ENCODE measurements at places on chromosomes 13 and 19.

- no peak for DNase-seq
Observed at GRCh38 chr13:107882708-107883560, 332.4 kb downstream of the LIG4 start.

- DNase-seq, result no peak
Observed at GRCh38 chr19:52987221-52987620, 24.5 kb upstream of the ZNF816 start.

DNA sequence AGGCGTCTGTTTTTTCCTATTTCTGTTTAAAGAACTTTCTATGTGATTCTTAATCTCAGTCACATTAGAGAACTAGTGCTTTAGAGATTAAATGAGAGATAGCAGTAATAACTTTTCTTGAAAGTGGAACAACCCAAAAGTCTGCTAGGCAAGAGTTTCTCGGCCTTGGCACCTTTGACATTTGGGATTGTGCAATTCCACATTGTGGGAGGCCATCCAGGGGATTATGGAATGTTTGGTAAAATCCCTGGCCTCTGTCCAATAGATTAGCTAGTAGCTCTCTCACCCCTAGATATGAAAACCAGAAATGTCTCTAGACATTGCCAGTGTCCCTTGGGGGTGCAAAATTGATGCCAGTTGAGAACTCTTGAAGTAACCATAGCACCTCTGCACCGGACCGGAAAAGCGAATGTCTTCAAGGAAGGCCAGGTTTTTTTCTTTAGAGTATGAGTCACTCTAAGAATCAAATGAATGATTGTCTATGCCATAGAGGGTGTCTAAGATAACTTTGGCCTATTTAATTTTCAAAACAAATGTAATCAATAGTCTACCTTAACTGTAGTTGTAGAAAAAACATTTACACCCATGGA, 45.0 kb upstream of the IL17D start:
- DNase-seq, result no peak

- peak; percentile 25 for DNase-seq
Observed at GRCh38 chr13:30806784-30807183, 71.4 kb downstream of the ALOX5AP start.

DNA sequence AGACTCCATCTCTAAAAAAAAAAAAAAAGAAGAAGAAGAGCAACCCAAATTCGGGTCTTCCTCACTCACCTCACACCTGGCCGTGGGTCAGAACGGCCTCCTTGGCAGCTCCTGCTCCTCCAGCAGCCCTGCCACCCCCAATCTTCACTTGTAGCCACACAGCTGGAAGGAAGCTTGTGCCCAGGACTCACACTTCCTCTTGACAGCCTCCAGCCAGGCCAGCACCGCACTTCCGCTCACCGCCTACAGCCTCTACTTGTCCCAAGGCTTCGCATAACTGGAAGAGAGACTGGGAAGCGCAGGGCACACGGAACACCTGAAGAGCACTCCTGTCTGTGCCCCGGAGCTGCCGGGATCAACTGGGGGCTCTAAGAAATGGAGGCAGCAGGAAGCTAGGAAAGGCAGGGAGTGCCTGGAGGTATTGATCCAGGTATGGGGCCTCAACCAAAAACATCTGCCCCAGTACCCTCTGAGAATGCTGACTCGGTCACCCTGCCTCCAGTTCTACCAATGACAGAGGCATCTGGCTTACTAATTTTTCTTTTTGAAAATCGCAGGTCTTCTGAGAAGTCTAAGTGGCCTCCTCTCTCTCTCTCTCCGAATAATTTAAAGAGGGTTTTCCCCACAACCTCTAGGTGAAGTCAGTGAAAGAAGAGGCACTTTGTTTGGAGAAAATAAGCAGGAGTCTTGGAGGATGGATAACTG, 31.1 kb upstream of the ATP12A start:
- no peak for DNase-seq

GRCh38 chr13:74132776-74133656, 1.2 kb downstream of the KLF12 start:
- DNase-seq, result peak; percentile 23

GRCh38 chr19:13066933-13067807, 35.5 kb downstream of the LYL1 start:
- no peak for DNase-seq

DNA sequence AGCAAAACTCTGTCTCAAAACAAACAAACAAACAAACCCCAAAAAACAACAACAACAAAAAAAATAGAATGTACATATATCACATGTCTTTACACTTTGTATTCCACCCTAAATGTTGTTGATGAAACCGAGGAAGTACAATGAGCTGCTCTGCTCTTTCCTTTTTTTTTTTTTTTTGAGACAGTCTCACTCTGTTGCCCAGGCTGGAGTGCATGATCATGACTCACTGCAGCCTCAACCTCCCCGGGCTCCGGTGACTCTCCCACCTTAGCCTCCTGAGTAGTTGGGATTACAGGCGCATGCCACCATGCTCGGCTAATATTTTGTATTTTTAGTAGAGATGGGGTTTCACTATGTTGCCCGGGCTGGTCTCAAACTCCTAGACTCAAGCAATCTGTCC, 30.6 kb upstream of the LRP3 start:
- DNase-seq, result no peak

DNA sequence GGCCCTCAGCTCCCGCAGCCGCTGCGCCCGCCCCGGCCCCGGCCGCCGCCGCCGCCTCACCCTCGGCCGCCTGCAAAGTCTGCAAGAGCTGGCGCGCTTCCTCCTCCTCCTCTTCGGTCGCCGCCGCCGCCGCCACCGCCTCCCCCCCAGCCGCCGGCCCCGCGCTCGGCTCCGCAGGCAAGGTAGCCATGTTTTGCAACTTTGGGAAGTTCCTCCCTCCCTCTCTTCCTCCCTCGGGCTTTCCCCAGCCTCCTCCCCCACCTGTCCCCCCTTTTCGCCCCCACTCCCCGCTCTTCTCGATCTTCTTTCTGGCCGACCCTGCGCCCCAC, 433 bp downstream of the SIX5 start:
- peak; percentile 55 for DNase-seq

DNA sequence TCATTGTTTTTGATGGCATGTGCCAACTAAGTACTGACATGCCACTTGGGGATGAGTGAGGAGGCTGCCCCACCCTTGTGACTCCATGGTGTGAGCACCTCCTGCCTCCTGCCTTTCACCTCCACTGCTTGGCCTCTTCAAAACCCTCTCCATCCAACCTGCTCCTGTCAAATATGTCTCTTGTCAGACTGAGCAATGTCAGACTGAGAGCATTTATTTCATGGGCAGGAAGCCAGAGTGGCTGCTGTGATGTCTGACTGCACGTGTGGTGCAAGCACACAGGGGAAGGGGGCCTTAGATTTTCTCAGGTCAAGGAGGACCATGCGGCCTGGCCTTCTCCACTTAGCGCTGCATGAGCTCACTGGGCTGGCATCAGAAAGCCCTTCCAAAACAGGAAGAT, 68.3 kb downstream of the STARD13 start:
- no peak for DNase-seq

DNA sequence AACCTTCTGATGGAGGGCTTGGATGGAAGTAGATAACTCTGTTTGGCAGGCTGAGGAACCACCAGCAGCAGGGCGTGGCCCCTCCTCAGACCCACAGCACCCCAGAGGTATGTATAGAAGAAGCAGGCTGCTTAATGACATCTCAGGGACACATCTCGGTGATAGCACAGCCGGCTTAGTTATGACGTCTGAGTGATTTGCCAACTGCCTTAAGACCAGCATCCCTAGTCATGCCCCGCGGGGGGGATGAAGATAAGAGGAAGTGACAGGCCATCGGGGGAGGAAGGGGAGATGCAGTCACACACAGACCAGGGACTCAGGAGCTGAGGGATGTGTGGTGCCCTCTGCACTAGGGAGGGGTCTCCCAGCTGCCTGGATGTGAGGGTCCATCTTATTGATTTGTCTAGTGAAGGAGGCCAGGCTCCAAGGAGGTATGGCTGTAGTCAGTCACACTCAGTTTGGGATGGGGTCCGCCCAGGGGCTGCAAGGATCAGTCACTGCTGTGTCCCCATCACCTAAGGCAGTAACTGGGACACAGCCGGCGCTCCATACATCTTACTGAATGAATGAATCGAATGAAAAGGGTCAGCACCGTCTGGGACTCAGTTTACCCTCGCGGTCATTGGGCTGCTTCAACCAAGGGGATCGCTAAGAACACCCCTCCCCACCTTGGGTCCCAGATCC, 19.2 kb upstream of the ERCC1 start:
- DNase-seq, result peak; percentile 85

DNA sequence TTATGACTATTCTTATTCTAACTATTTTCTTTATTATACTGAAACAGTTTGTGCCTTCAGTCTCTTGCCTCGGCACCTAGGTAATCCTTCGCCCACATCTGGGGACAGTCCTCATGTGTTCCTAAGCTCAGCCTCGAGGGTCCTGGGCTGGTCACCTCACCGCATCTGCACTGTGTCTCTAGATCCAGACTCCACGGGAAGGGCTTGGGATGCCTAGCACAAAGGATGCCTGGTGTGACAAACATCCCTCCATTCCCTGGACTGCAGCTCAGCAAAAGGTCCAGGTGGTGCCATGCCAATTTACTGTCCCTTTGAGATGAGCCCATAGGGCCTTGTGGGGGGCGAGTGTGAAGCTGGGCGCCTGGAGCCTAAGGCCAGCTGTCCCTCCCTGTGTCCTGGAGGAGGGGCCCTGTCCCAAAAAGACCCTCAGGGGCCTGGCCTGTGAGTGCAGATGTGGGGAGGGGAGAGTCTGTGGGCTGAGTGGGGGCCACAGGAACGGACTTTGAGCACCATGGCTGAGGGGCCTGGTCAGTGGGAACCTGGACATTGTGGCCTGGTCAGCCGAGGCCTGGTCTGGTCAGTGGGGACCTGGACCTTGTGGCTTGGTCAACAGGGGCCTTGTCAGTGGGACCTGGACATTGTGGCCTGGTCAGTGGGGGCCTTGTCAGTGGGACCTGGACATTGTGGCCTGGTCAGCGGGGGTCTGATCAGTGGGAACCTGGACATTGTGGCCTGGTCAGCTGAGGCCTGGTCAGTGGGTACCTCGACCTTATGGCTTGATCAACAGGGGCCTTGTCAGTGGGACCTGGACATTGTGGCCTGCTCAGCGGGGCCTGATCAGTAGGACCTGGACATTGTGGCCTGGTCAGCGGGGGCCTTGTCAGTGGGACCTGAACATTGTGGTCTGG, 45.1 kb upstream of the TPM4 start:
- DNase-seq, result no peak

DNA sequence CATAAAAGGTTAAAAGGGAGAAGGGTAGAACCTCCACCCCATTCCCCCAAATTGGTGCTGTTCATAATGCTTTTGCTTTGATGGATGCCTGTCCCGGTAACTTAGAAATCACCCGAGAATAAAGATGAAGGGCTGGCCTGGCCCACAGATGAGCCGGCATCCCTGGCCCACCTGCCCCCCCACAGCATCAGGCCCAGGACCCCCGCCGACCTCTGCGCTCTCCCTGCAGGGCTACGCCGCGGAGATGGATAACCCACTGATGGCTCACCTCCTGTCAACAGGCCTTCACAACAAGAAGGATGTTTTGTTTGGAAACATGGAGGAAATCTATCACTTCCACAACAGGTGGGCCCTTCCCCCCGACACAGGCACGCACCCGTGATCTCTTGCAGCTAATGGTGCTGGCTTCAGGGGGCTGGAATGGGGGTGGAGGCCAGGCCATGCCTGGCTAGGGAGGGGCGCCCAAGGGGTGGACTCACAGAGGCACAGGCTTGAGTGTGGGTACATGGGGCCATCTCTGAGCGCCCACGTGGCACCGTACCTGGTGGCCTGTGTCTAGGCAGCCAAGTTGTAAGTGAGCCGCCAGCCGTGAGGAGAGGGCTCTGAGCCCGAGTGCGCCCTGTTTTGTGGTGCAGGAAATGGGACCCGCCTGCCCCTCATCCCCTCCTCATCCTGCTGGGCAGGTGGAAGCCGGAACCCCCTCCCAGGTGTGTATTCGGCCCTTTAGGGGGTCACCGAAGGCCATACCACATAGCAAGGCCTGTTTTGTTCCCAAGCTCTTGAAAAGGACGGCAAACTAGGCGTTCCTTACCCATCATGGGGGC, 23.2 kb upstream of the F7 start:
- DNase-seq, result no peak

DNA sequence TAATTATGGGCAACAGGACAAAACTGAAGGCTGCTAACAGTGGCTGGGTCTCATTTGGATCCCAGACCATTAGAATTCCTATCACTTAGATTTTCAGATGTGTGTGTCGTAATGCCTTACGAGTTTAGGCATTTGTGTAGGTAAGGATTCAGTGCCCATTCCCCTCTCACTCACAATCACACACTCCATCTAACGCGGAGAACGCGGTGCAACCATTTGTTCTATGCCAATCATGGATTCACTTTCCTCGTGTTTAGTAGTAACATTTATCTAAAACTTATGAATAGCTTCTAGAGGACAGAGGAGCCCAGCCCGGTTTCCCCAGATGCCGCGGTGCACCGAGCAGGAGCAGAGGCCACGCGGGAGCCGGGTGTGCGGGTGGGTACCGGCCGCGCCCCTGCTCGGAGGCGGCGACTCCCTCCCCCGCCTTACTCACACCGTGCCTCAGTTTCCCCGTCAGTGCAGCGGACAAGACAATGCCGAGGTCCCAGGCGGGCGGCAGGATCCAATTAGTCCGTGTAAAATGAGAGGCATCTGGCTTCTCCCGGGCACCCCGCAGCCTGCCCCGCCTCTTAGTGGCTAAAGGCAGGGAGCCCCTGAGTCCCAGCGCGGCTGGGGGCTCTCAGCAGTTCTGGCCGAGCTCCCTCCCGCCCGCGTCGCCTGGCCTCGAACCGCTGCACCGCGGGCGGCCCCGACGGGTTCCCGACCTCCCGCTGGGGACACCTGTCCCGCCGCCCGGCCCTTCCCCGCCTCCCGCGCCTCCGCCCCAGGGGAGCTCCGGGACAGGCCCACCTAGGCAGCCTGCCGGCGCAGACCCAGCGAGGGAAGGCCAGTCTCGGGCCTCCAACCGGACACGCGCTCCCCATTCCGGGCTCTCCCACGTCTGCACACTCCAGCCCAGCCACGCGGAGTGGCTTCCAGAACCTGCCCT, 5.9 kb upstream of the C1QTNF9B start:
- no peak for DNase-seq

- no peak for DNase-seq
Observed at GRCh38 chr19:22609630-22610029, 24.5 kb upstream of the ZNF492 start.

DNA sequence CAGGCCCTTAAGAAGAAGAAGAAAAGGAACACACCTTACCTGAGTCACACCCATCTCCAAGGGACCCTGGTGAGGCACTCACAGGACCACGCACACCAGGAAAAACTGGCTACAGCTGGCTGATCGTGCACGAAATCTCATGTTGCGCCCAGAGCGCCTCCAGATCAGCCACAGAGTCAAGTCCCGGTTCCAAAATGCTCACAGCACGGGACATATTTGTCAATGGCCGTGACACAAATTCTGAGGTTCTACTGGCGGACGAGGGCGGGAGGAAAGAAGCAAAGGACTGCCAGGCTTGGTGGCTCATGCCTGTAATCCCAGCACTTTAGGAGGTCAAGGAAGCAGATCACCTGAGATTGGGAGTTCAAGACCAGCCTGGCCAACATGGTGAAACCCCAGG, 21.5 kb downstream of the SH3GL1 start:
- DNase-seq, result no peak

DNA sequence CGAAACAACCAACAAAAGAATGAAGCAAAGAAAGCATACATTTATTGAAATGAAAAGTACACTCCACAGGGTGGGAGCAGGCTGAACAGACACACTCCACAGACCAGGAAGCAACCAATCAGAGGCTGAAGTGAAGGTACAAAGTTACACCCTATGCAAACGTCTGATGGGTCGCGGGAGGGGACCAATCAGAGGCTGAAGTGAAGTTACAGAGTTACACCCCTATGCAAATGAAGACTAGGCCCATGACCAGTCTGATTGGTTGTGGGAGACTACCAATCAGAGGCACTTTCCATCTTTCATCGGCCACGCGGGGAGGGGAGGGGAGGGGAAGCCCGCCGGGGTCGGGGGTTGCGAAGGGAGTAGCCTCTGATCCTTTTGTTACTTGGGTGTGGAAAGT, 12.4 kb upstream of the FBL start:
- DNase-seq, result peak; percentile 12

All from hematopoietic multipotent progenitor cell treated with erythropoietin and hydrocortisone succinate and interleukin-3 and kit ligand, for 6 days (in vitro differentiated cells).